ENCODE measurements at places on chromosomes 13 and 19.
A peak's percentile ranks its signal among the peaks of the same experiment; 100 is the strongest.

- no peaks in the 10 kb centered on the region for H3K36me3 ChIP-seq
- H3K4me1 ChIP-seq = no peaks in the 10 kb centered on the region
- DNase-seq = no peak
These were observed 234.9 kb upstream of the DACH1 start for GRCh38 chr13:72101768-72102400.

DNA sequence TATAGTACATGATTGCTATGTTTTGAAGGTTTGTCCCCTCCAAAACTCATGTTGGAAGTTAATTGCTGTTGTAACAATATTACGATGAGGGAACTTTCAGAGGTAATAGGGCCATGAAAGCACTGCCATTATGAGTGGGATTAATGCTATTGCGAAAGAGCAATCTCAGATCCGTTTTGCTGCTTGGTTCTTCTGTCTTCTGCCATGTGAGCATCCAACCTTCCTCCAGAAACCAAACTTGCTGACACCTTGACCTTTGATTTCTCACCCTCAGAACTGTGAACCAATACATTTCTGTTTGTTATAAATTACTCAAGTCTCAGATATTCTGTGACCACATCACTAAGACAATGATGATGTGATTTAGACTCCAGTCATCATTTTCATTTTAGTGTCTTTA, 2590.9 kb downstream of the PCDH9 start:
- H3K36me3 ChIP-seq = no peaks in the 10 kb centered on the region
- H3K27me3 ChIP-seq = no peaks in the 10 kb centered on the region
- no peak for DNase-seq
- H3K4me3 ChIP-seq = no peak overlapping the region
- no peaks in the 10 kb centered on the region for H3K4me1 ChIP-seq
- no peak overlapping the region for H3K27ac ChIP-seq

DNA sequence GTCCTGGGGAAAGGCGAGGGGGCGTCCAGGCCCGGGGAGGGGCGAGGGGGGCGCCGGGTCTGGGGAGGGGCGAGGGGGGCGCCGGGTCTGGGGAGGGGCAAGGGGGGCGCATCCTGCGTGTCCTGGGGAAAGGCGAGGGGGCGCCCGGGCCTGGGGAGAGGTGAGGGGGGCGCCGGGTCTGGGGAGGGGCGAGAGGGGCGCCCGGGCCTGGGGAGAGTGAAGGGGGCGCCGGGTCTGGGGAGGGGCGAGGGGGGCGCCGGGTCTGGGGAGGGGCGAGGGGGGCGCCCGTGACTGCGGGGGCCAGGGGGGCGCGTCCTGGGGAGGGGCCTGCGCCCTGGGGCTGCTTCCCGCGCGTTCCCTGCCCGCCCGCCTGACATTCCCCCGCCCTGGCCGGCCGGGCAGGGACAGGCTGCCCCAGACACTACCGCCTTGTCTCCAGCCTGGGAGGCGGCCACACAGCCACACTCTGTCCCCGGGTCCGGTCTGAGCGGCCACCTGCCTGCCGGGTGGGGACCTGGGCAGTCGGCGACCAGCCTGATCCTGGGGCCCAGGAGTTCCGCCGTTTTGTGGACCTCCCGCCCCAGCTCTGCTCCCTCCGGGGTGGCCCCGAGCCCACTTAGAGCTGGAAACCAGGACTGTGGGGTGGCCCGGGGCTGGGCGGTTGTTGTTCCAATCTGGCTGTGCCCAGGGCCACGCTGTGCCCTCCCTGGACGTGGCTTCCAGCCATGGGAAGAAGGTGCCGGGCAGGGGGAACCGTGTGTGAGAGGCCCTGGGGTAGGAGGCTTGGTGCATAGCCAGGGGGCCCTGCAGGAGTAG, 11.8 kb downstream of the PALM start:
- H3K27ac ChIP-seq = no peak overlapping the region
- H3K27me3 ChIP-seq = no peaks in the 10 kb centered on the region
- H3K36me3 ChIP-seq = no peaks in the 10 kb centered on the region
- H3K4me1 ChIP-seq = no peaks in the 10 kb centered on the region

- H3K4me3 ChIP-seq = no peak overlapping the region
- peaks cover 23% of the 10 kb centered on the region for H3K4me1 ChIP-seq
- H3K36me3 ChIP-seq = peaks cover 11% of the 10 kb centered on the region
- H3K27ac ChIP-seq = peak overlapping the region; percentile 100
- H3K27me3 ChIP-seq = no peaks in the 10 kb centered on the region
These were observed 1.3 kb upstream of the JUND start for GRCh38 chr19:18282788-18283141.

DNA sequence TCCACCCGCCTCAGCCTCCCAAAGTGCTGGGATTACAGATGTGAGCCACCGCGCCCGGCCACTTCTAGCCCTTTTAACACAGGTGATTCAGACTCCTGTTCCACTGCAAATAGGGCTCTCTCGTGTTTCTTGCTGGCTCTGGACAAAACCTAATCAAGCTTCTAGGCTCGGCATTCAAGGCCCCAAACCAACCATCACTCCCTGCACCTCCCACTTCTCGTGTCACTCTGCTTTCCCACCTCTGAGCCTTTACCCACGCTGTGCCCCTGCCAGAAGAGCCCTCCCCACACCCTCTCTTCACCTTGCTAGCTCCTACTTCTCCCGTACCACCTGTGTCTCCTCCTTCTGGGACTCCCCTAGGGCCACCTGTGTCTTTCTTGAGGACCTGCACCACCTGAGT, 19.8 kb downstream of the KANK2 start:
- DNase-seq = no peak
- H3K4me3 ChIP-seq = no peak overlapping the region
- no peaks in the 10 kb centered on the region for H3K27me3 ChIP-seq
- H3K4me1 ChIP-seq = peaks cover 11% of the 10 kb centered on the region
- H3K27ac ChIP-seq = no peak overlapping the region

DNA sequence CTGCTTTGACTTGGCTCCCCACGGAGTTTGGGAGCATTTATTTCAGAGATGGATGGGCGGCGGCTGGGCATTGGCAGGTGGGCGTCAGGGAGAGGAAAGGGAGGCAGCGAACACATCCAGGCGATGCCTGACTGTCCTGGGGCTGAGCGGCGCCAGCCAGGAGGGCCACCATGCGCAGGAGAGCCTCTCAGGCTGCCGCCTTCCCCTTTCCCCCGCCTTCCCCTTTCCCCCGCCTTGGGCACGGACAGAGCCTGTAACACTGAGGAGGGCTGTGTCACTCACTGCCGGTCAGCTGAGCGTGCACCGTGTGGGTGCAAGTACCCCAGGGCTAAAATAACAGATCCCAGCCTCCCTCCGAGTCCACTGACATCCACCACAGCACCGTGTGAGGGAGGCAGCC, 11.4 kb downstream of the MCF2L start:
- H3K4me3 ChIP-seq = no peak overlapping the region
- H3K4me1 ChIP-seq = no peaks in the 10 kb centered on the region
- no peak for DNase-seq
- no peaks in the 10 kb centered on the region for H3K36me3 ChIP-seq
- no peak overlapping the region for H3K27ac ChIP-seq

GRCh38 chr13:48220981-48221685, 11.9 kb upstream of the ITM2B start:
- H3K4me3 ChIP-seq = no peak overlapping the region
- no peak overlapping the region for H3K27ac ChIP-seq
- no peaks in the 10 kb centered on the region for H3K4me1 ChIP-seq
- no peaks in the 10 kb centered on the region for H3K27me3 ChIP-seq

GRCh38 chr19:46898731-46899130, 37.9 kb downstream of the ARHGAP35 start:
- no peak overlapping the region for H3K27ac ChIP-seq
- no peaks in the 10 kb centered on the region for H3K36me3 ChIP-seq
- peak; percentile 92 for DNase-seq
- H3K27me3 ChIP-seq = no peaks in the 10 kb centered on the region
- peaks cover 12% of the 10 kb centered on the region for H3K4me1 ChIP-seq

- H3K27ac ChIP-seq = peak overlapping the region; percentile 54
- H3K4me3 ChIP-seq = peak overlapping the region; percentile 46
- peaks cover 7% of the 10 kb centered on the region for H3K4me1 ChIP-seq
- H3K36me3 ChIP-seq = no peaks in the 10 kb centered on the region
- H3K27me3 ChIP-seq = no peaks in the 10 kb centered on the region
These were observed 1.1 kb downstream of the ADAMTS10 start for GRCh38 chr19:8609279-8610040.

DNA sequence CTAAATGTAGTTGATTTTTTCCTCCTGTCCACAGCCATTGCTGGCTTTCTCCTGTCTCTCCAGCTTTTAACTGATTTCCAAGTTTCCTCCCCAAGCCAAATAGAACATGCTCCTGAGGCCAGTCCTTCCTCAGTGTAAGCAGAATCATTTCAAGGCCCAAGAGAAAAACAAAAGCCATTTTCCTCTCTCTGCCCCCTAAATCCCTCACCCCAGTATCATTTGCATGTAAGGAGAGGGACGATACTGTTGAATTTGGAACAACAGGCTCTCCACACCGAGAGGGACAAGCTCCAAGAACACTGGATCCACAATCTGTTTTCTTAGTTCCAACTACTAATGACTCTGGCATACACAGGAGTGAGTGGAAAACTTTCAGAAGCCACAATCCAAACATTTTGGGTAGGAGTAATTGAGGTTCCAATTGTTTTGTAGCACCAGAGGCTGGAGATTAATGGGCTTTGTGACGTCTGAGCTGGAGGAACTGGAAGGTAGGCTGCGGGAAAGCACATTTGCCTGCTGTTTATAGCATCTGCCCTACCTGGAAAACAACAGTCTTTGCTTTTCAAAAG, 156.8 kb downstream of the FLT1 start:
- no peak overlapping the region for H3K4me3 ChIP-seq
- no peaks in the 10 kb centered on the region for H3K27me3 ChIP-seq
- peaks cover 9% of the 10 kb centered on the region for H3K4me1 ChIP-seq
- peak; percentile 84 for DNase-seq
- no peaks in the 10 kb centered on the region for H3K36me3 ChIP-seq
- H3K27ac ChIP-seq = no peak overlapping the region

GRCh38 chr13:27406178-27406939, 18.1 kb upstream of the GTF3A start:
- no peak overlapping the region for H3K4me3 ChIP-seq
- H3K36me3 ChIP-seq = no peaks in the 10 kb centered on the region
- peaks cover 13% of the 10 kb centered on the region for H3K27me3 ChIP-seq
- H3K27ac ChIP-seq = no peak overlapping the region
- DNase-seq = peak; percentile 58

DNA sequence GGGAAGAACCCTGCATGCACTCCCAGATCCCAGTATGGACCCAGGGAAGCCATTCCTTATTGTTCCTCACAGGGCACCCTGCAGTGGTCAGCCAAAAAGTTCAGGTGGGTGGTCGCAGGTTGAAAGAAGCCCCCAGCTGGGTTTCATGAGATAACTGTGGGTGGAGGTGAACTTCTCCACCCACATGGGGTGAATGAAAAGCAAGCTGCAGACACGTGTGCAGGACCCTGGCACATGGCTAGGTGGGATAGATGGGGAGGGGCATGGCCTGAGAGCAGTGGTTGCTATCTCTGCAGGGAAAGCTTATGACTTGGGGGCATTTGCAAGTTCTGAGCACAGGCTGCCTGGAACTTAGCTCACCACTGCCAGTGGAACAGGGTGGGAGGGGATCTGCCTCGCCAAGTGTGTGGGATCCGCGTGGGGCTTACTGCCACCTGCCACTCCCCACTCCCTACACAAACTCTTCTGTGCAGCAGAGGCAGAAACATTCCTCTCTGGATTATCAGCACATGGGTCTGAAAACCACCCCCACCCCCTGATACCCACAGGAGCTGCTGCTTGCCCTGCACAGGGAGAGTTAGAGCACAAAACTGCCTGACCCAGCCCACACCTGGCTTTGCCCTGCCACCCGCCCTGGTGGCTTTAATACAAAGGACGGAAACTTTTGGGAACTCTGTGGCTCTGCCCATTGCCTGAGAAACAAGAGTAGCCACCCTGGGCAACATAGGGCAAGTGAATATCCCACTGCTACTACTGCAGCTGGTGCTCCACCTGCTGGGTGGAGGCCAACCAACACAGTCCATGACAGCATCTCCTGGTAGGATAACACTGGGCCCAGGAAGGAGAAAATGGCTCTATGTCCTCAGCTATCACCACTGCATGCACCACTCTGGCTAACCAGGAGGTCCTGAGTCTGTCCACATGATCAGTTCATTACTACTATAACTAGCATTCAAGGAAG, 24.4 kb downstream of the PLA2G4C start:
- H3K4me3 ChIP-seq = no peak overlapping the region
- H3K36me3 ChIP-seq = no peaks in the 10 kb centered on the region
- H3K27ac ChIP-seq = no peak overlapping the region
- H3K4me1 ChIP-seq = no peaks in the 10 kb centered on the region

- no peak for DNase-seq
- peaks cover 16% of the 10 kb centered on the region for H3K36me3 ChIP-seq
- H3K4me3 ChIP-seq = no peak overlapping the region
- H3K4me1 ChIP-seq = peaks cover 7% of the 10 kb centered on the region
- no peak overlapping the region for H3K27ac ChIP-seq
These were observed 2.2 kb upstream of the TBXA2R start for GRCh38 chr19:3608750-3609322.

GRCh38 chr13:91565296-91565695, 166.9 kb downstream of the GPC5 start:
- no peak for DNase-seq
- H3K27ac ChIP-seq = no peak overlapping the region
- no peaks in the 10 kb centered on the region for H3K4me1 ChIP-seq
- no peaks in the 10 kb centered on the region for H3K27me3 ChIP-seq

GRCh38 chr13:92963029-92963428, 263.6 kb upstream of the GPC6 start:
- no peaks in the 10 kb centered on the region for H3K27me3 ChIP-seq
- H3K4me3 ChIP-seq = no peak overlapping the region
- DNase-seq = peak; percentile 6
- no peaks in the 10 kb centered on the region for H3K36me3 ChIP-seq

GRCh38 chr13:113273321-113273720, 23.7 kb upstream of the LAMP1 start:
- no peak for DNase-seq
- H3K36me3 ChIP-seq = no peaks in the 10 kb centered on the region
- no peaks in the 10 kb centered on the region for H3K27me3 ChIP-seq
- no peaks in the 10 kb centered on the region for H3K4me1 ChIP-seq
- no peak overlapping the region for H3K4me3 ChIP-seq
- H3K27ac ChIP-seq = no peak overlapping the region

DNA sequence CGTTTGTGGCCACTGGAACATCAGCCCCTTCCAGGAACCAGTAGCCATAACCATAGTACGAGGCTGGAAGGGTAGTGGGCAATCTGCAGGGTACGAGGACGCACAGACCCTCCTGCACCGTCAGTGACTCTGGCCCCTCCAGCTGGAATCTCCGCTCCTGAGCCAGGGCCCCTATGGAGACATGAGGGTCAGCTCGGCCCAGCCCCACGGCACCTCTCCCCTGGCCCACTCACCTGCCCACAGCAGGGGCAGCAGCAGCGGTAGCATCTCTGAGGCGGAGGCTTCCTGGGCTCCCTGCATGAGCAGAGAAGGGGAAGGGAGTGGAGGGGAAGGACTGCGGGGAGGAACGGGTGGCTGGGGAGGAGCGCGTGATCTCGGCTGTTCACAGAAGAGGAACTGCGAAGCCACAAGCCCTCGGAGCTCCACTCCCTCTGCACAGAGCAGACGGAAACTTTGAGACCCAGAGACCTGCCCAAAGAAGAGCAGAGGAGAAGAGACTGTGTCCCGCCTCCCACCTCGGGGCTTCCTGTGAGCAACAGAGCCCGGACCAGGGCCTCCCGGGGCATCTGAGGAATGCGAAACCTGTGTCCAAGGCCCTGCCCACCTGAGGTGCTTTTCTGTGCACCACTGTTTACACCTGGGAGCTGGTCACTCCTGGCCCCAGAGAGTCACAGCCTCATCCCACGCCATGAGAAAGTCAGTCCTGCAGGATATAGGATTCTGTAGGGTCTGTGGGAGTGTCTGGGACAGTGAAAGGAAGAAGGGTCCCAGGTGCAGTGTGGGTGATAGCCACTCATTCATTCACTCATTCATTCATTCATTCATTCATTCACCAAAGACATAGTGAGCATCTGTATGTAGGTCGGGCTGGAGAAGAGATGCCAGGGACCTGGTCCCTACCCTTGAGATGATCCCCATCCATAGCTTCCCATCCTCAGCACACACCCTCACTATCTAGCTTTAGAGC, at the start of gene SIGLEC6:
SIGLEC6 (minus strand) TSS at position 322 of the 967 bp plus-strand sequence; CDS start at position 300, 22 bp downstream.
- no peak for DNase-seq
- no peaks in the 10 kb centered on the region for H3K36me3 ChIP-seq
- H3K4me3 ChIP-seq = no peak within 1 kb of the TSS
- no peaks in the 10 kb centered on the region for H3K27me3 ChIP-seq
- H3K27ac ChIP-seq = no peak within 1 kb of the TSS
